ENCODE measurements at places on chromosomes 1 and 21.

DNA sequence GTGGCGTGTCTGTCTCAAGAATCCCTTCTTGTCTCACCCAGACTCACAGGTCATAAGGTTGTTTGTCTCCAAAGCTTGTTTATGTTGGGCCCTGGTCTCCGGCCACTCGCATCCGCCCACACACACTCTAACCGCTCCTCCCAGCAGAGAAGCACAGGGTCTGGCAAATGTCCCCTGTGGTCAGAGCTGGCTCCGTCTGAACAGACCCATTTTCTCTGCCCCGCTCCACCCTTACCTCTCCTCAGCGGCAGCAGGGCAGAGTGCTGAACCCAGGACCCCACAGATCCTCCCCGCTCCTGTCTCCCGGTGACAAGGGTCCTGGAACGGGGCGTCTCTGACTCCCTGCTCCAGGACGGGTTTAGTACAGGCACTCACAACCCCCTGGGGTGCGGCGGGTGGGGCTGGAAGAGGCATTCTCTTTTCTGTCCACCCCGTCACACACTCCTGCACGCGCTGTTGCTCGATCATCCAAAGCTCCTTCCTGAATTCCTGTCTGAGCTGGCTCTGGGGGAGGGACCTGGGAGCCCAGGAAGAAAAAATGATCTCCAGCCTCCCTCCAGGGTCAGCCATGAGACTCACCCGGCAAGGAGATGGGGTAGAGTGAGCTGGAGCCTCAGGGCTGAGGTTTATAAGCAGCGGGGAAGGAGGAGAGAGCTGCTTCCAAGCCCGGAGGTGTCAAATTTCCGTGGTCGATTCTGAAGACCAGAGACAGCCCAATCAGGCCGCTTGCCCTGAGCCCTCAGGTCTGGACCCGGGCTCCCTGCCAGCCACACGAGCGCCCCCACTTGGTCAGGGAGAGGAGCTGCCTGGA, at the start of gene S100A13:
TSS of gene S100A13 (minus strand) at position 602 of the 811 bp plus-strand sequence. CDS start 1,033 bp downstream, outside the sequence.
- no peak for DNase-seq

DNA sequence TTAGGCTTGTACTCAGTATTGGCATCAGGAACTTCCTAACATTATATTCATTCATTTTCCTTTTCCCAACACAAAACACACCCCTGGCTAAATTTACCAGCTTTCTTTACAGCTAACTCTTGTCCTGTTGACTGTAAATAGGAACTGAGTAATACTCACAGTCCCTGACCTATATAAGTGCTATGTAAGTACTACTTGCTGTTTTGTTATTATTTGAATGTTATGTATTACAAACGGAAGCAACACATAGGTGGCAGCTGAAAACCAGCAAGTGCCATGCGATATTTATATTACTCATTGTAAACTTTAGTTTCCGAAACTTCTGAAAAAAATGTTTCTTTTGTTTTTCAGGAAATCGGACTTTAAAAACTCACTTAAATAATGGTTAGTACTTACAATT, 21.5 kb downstream of the PTGER3 start:
- no peak for DNase-seq

GRCh38 chr21:39084073-39084472, 99.2 kb downstream of the PSMG1 start:
- no peak for DNase-seq

DNA sequence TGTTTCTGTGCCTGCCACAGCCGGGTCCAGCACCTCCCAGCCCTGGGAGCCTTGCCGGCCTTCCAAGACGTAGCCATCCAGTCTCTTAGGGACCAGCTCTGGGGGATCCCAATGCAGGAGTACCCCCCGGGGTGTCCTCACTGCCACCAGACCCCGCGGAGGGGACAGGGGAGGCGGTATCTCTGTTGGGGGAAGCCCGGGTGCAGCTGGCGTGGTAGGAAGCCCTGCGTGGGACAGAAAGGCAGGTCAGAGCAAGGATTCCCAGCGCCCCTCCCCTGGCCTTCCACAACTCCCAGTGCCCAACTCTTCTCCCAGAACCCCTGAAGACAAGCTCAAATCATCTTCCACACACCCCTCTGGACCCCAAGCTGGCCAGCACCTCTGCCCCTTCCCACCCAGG, 4.9 kb upstream of the TAGLN2 start:
- no peak for DNase-seq

DNA sequence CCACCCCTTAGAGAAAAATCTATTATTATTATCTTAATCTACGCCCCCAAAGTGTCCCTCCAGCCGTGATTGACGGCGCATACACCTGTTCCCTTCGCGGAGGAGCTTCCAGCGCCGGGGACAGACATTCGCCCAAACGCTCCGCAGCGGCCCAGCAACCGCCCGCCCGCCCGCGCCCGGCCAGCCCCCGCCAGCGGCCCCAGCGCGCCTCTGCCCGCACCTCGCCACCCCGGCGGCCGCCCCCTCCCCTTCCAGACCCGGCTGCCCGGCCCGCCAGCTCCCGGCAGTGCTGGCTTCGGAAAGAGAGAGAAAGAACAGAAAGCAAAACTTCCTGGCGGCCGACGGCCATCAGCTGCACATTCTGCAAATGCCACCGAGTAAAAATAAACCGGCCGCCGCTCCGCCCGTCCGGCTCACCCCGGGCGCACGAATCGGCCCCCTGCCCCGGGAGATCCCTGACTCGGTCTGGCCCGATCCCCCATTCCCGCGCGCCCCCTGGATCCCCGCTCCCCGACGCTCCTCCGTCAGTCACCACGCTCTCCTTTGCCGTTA, 1.6 kb downstream of the CASZ1 start:
- no peak for DNase-seq

GRCh38 chr1:218226005-218226404, 59.1 kb upstream of the RRP15 start:
- no peak for DNase-seq

DNA sequence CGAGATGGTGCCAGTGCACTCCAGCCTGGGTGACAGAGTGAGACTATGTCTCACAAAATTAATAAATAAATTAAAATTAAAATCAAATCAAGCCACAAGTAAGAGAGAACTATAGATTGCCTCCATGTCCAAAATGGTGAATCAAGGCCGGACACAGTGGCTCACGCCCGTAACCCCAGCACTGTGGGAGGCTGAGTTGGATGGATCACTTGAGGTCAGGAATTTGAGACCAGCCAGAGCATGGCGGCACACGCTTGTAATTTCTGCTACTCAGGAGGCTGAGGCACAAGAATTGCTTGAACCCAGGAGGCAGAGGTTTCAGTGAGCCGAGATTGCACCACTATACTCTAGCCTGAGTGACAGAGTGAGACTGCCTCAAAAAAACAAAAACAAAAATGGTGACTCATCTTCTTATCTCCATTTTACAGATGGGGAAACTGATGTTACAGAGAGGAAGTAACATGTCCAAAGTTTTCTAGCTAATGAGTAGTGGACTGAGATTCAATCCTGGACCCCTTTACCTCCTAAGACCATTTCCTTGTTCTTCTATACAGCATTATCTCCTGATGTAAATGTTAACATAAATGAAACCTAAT, 99.0 kb upstream of the HNRNPU start:
- no peak for DNase-seq

- no peak for DNase-seq
Measured at GRCh38 chr1:39733161-39733560, 5.5 kb upstream of the PPIE start.

DNA sequence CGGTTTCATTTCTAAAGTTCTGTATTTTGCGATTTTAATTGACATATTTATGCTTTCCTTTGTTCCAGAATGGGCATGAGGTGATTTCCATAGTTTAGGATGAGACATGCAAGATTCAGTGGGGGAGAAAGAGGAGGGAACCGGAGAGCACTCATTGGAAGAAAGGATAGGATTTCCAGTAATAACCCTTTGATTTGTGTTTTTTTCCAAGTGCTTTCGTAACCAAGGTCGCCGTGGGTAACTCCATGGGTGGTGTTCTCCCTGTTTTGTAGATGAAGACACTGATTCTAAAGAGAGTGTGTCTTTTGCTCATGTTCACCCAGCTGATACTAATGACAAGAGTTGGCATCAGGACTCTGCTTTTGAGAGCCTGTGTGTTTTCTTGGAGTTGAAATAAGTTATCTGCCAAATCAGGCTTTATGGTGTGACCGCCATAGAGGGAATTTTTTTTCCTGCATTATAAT, 170.1 kb downstream of the DHRS3 start:
- no peak for DNase-seq

DNA sequence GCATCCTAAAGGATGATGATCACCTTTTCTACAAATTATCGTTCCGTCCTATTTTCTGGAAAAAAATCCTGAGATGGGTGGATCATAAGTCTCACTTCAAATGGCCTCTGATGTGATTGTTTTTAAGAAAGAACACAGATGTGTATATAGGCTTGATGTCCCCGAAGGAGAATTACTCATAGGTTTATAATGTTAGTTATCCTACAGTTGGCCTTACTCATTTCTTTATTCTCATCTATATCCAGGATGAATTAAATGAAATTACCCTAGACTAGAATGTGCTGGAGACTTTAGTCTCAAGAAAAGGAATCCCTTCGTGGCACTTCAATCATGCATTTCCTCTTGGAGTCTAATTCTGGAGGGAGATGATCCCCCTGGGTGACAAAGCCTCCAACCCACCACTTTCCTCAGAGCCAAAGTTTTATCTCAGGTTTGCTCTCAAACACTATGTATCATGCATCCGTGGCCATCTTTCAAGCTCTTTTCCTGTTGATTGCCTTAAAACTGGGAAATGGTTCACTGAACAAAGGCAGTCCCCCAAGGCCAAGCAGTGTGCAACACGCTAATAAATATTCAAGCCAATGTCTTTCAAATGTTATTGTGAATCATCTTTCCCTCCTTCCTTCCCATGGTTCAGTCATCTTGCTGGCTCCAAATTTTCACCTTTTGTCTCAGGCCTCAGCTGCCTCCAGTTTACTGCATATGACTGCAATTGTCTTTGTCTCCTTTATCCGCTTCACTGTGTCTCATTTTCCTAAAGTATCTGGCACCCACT, 32.5 kb upstream of the SMYD2 start:
- no peak for DNase-seq

DNA sequence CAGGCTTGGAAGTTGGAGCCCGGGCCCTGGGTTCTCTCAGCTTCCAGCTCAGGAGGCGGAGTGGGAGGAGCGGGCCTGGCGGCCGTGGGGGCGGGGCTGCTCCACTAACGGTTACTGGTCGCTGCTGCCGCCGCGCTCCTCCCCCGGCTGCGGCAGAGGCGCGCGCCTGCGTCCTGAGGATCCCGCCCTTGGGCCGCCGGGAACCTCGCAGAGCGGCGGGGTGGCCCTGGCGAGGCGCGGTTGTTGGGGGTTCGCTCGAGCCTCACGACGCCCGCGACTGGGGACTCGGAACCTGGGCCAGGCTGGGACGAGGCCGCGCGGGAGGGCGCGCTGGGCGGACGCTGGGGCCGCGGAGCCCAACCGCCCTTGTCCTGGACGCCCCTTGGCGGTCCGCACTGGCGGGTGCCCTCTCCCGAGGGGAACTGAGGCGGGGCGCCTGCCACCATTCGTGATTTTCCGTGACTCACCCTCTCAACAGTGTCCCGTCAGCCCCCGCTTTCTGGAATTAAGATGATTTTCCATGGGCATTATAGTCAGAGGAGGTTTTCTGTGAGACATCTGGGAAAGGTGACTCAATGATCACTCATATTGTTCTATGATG, 34.1 kb downstream of the OR2G3 start:
- DNase-seq, result peak; percentile 7

DNA sequence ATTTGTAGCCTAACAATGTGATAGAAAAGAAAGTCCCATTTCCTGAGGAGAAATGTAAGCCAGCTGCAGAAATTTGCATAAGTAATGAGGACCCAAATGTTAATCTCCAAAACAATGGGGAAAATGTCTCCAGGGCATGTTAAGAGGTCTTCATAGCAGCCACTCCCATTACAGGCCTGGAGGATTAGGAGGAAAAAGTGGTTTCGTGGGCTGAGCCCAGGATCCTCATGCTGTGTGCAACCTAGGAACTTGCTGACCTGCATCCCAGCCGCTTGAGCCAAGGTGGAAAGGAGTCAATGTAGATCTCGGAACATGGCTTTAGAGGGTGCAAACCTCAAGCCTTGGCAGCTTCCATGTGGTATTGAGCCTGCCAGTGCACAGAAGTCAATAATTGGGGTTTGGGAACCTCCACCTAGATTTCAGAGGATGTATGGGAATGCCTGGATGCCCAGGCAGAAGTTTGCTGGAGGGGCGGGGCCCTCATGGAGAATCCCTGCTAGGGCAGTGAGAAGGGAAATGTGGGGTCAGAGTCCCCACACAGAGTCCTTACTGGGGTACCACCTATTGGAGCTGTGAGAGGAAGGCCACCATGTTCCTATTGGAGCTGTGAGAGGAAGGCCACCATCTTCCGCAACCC, 14.2 kb upstream of the F13B start:
- no peak for DNase-seq

GRCh38 chr21:42663860-42664535, 10.6 kb downstream of the PDE9A start:
- DNase-seq, result no peak

DNA sequence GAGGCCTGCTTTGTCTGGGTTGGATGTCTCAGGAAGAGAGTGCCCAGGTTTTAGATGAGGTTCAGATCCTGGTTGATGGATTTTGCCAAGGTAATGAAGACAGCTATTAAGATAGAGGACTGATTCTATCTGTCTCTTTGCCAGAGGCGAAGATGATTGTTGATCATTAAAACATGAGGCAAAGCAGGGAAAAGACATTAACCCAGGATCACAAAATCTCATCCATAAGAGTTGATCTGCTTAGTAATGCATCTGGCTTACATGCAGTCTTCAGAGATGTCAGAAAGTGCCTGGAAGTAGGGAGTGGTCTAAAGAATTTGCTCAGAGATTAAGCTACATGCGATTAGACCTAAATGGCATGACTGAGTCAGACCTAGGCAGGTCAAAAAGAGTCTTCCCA, 229.6 kb upstream of the PLD5 start:
- DNase-seq, result no peak

GRCh38 chr1:229287267-229287666, 16.4 kb downstream of the RAB4A start:
- DNase-seq, result no peak

DNA sequence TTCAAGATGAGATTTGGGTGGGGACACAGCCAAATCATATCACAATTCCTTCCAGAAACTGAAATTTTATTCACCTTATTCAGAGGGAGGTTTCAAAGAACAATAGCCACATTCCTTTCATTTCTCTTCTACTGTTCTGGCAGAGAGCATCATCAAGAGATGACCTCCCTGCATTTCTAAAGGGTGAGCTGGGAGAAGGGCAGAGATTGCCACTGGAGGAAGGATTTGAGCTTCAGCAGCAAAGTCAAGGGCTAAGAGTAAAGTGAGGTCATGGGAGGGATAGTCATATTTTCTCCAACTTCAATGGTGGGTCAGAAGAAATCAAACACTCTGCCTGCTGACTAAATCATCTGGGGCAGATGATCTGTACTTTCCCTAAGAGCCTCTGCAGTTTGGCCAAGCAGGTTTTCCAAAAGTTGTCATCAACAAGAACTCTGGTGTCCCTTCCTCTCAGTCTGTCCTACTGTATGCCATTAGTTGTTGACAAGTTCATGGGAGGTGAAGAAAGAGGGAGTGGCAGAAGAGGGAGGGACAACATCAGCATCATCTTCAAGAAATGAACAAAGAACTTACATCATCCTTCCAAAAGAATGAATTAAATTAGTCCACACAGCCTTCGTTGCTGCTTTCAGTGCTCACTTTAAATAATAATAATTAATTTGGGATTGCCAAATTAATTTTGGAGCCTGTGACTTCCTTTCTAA, 298.3 kb downstream of the ASTN1 start:
- DNase-seq, result no peak

GRCh38 chr1:240001177-240001740, 90.4 kb upstream of the FMN2 start:
- DNase-seq, result no peak
